Muscle of back (tissue), 13 donors: ENCODE measurements at places on chromosomes 1 and 21.

- DNase-seq = no peak
These were observed 52.5 kb downstream of the RWDD3 start for GRCh38 chr1:95286479-95286878.

DNA sequence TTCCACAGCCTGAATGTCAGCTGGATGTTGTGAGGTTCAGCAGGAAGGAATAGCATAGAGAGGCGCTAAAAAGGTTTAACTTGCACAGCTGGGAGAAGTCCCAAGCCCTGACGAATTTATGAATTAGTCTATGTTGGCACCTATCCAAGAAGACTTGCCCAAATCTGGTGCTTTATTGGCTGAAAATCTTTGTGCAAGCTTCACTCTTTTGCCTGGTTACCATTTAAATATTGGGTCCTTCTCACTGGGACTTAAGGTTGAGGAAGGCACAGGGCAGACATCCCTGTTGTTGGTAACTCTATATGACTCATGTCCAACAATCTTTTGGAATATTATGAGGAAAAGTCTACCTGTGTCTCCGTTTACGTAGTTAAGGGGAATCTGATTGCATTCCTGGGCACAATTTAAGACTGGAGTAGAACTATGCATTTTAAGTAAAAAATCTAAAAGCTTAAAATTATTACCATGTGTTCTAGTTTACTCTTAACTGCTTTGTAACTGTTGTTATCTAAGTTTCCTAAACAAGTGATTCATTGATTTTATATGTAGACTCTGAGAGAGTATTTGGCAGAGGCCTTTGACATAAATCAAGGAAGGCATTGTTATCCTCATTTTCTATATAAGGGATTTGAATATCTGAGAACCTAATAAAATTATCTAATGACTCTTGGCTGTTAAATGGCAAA, 181.7 kb upstream of the DPYD start:
- DNase-seq = no peak

GRCh38 chr1:45792744-45793143, 10.7 kb upstream of the MAST2 start:
- DNase-seq = no peak

GRCh38 chr21:45187646-45188045, 100.0 kb downstream of the POFUT2 start:
- no peak for DNase-seq

- no peak for DNase-seq
These were observed 24.1 kb downstream of the THRAP3 start for GRCh38 chr1:36248250-36248894.

DNA sequence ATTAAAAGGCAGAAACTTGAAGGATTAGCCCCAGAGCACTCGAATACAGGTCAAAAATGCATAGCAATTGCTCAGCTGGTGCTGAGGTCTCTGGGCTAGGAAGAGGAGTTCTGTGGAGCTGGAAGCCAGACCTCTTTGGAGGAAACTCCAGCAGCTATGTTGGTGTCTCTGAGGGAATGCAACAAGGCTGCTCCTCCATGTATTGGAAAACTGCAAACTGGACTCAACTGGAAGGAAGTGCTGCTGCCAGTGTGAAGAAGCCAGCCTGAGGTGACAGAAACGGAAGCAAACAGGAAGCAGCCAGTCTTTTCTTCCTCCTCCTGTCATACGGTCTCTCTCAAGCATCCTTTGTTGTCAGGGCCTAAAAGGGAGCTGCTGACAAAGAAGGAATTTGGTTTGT, 233.4 kb upstream of the FGGY start:
- DNase-seq = no peak

GRCh38 chr1:181390410-181391077, 92.8 kb upstream of the CACNA1E start:
- peak; percentile 18 for DNase-seq

GRCh38 chr1:86914998-86915736, 732 bp downstream of the HS2ST1 start:
- peak; percentile 54 for DNase-seq

GRCh38 chr21:28309596-28309995, 683.1 kb downstream of the LTN1 start:
- DNase-seq = no peak

GRCh38 chr1:203590603-203591002, 36.0 kb upstream of the ATP2B4 start:
- no peak for DNase-seq

DNA sequence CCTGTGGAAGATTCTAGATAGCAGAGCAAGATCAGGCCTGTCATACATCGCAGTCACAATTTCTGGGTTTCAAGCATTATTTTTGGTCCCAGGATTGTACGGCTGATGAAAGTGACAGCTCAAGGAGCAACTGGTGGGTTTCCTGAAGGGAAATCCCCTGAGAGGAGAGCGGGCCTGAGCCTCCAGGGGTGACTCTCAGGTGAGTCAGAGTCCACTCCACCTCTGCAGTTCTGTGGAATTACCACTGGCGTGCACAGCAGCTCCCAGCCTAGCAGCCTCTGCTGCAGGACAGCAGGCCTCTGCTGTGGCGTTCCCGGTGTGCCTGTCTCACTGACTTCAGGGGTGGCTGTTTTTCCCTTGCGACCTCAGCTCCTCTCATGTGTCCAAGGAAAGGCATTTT, 24.4 kb downstream of the SLC66A1 start:
- no peak for DNase-seq

GRCh38 chr21:33241846-33242245, 12.1 kb downstream of the IFNAR2 start:
- no peak for DNase-seq

DNA sequence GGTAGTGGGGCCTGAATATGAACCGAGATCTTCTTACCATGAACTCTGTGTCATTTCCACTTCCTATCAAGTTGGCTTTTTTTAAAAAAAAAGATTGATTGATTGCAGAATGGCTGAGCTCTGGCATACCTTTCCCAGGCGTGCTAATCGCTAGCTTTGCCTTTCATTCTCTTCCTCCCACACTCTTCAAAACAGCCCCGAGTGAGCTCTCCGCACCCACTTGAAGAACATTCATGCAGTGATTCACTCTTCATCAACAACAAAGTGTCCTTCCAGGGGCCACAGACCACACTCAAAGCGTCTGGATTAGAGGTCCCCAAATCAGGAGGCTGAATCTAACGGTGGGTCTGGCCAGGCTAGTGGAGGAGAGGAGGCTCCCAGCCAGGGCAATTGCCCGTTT, 96.3 kb upstream of the GALNT2 start:
- DNase-seq = no peak

DNA sequence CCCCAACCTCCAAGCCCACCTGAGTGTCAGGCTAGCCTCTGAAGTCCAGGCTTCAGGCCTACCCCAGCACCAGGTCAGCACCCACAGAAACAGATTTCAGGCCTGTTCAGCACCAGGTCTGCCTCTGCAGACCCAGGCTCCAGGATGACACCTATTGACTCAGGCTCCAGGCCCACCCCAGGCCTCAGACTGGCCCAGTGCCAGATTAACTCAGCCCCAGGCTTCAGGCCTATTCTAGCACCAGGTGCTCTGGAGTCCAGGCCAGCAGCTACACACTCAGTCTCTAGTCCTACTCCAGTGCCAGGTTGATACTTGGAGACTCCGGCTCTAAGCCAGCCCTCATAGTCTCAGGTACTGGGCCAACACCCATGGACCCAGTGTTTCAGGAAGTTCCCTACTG, 541.7 kb upstream of the PBX1 start:
- DNase-seq = no peak

GRCh38 chr1:109822749-109823542, 59.2 kb upstream of the EPS8L3 start:
- DNase-seq = no peak

DNA sequence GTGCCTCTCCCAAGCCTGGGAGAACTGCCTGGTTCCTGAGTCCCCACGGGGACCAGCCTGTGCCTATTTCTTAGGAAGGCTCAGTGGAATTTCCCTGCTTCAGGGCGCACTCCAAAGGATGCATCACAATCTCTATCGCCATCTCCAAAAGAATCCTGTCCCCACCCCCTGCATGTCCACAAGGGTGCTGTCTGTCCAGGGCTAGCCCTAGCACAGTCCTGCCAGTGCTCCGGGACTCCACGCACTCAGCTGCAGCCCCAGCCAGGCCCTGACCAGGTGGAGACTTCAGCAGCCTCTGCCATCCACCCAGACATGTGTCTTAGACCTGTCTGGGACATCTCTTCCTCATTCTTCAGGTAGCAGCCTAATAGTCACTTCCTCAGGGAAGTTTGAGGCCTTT, 199.7 kb downstream of the GRIK3 start:
- no peak for DNase-seq

GRCh38 chr1:58903514-58904298, 119.9 kb upstream of the JUN start:
- DNase-seq = peak; percentile 97

GRCh38 chr1:208084220-208084619, 160.0 kb downstream of the PLXNA2 start:
- no peak for DNase-seq

DNA sequence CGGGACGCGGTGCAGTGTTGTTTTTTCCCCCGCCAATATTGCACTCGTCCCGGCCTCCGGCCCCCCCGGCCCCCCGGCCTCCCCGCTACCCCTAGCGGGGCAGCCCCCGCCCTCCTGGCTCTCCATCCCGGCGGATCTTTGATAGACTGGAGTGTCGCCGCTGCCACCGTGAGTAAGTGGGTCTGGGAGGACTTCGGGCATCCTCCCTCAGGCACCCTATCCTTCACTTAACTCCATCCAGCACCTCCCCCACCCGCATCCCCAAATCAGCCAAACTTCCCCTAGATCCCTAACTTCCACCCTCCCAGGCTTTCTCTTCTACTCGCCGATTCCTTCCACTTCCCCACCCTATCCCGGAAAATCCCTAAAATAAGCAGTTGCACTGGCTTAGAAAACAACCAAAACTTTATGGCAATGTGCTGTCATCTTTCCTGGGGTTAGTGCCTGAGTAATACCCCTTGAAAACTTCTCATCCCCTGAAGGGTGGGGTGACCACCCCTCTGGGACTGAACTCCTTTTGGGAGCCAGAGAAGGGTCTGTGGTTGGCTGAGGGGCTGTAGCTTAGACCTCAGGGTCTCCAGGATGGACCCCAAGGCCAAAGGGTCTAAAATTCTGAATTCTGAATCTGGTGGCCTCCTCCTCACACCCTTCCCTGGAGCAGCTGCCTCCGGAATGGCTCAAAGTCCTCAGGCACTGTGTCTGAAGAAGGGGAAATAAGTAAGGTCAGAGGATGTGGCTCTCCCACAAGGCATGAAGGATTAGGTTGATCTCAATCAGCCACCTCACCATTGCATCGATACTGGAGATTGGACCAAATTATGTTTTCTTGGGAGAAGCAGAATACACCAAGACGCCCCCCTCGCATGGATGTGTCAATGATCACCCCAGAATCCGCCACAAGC, 12.2 kb downstream of the THBS3 start:
- DNase-seq = peak; percentile 55

GRCh38 chr1:67680486-67680885, 4.5 kb upstream of the GADD45A start:
- DNase-seq = no peak

DNA sequence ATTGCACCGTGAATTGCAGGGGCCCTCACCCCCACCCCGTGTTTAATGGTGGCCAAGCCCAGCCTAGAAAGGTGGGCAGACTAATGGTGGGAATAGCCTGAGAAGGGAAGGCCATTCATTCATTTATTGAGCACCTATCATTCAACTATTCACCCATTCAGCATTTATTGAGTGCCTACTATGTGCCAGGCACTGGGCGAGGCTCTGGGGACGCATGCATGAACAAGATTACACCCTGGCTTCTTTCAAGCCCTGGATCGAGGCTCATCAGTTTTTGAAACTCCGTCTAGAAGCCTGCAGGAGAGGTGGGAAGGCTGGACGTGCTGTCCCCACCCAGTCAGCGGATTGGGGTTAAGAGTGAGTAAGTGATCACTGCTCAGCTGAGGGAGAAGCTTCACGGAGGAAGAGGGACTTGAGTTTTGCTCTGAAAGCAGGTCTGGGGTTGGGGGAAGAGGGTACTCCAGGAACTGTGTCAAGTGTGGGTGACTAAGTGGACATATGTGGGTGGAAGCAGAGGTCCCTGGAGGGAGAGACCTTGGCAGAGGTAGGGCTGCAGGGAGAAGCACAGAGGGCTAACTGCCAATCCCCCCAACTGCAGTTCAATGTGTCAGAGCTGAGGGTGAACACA, 35.6 kb downstream of the MEF2D start:
- no peak for DNase-seq

DNA sequence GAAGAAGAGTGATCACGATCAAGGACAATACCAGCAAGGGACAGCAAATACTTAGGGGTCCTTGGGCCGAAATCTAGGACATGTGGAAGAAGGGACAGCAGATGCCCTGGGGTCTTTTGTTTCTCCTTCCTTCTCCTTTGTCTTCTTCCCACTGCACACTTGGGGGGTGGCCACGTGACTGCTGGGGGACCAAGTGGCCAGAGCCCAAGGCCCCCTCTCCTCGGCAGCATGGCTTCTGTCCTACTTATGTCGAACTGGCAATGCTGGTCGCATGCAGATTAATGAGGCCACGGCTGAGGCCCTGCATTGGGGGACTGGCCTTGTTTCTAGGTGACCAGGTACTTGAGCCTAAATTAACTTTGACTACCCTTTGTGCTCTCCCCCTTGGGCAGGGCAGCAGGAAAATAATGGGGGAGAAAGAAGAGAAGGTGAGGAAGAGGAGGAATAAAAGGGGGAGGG, 83.0 kb downstream of the GRIK3 start:
- DNase-seq = no peak

- DNase-seq = no peak
These were observed 173.6 kb downstream of the COP1 start for GRCh38 chr1:176033474-176033873.

- DNase-seq = no peak
These were observed 15.0 kb downstream of the ZNF124 start for GRCh38 chr1:247156787-247157232.
